GM23338 (cell line): ENCODE measurements at places on chromosomes 7 and 10.
A peak's percentile ranks its signal among the peaks of the same experiment; 100 is the strongest.

DNA sequence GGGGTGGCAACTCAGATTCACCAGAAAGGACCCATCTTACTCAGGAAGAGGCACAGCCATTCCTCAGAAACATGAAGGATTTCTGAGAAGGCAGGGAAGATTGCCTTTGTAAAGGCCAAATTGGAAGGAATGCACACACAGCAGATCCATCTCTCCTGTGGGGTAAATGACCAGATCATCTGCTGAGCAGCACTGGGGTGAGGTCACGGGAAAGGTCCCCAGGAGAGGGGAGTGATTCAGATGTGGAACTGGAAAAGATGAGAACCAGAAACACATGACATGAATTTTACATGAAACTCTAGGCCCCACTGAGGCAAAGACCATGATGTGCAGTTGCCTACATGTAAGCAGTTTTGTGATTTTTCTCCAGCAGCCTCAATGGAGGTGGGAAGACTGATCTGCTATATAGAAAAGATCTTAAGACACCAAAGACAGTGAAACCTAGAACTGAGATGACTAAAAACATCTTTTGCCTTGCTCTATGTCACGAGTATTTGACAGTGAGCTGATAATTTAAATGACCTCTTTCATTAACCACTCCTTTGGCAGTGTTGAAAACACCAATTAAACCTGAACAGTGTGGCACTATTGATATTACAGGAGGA, 91.6 kb downstream of the AMPH start:
- no peak for DNase-seq

DNA sequence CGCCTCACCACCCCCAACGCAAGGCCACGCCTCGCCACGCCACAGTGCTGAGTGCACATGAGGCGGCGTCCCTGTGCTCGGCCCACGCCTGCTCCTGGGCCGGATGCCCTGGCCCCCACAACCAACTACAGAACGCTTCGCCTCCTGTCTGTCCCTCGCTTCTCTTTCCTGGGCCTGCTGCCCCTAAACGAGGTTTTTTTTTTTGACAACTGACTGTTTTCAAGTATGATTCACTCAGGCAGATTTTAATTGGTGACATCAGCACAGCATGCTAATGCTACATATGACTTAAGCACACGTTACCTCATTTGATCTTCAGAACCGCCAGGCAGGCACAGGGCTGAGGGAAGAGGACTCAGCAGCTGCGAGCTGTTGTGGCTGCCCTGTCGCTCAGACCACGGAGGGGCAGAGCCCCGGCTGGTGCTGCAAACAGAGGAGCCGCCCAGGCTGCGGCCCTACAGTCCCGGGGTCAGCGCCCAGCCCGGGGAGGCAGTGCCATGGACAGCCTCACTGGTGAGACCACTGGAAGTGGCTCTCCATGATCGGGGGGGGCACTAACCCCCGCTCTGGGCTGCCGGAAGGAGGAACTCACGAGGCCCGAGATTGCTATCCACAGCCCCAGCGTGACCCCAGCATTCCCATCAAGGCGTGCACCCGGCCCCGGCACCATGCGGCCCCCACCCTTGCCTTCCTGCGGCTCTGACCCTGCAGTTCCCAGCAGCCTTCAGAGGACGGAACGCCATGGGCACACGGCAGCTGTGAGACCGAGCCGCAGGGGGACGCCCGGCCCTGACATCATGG, 212.8 kb downstream of the MAD1L1 start:
- no peak for DNase-seq

DNA sequence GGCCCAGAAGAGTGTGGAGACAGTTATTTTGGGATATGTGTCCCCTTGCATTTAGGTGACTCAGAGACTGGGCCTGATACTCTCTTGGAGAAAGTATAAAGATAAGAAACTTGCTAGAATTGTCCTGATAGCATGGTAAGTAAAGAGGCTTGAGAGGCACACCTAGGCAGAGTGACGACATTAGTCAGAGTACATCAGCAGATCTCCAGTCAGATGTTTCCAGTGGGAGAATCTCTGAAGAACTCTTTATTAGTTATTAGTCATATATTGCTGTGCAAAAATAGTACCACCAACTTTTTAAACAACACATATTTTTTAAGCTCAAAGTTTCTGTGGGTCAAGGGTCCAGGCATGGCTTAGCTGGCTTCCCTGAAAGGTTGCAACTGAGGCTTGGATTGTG, 182.6 kb downstream of the NEBL start:
- DNase-seq: no peak

DNA sequence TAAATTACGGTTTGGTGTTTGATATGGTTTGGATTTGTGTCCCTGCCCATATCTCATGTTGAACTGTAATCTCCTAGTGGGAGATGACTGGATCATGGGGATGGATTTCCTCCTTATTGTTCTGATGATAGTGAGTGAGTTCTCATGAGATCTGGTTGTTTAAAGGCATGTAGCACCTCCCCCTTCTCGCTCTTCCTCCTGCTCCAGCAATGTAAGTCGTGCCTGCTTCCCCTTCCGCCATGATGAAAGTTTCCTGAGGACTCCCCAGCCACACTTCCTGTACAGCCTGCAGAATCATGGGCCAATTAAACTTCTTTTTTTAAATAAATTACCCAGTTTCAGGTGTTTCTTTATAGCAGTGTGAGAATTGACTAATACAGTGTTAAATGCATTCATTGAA, 116.6 kb downstream of the DOCK4 start:
- DNase-seq: no peak

- peak; percentile 60 for DNase-seq
These were observed 118.7 kb upstream of the NEBL start for GRCh38 chr10:21015851-21016250.

- no peak for DNase-seq
These were observed 2.2 kb downstream of the MRPS17 start for GRCh38 chr7:55953707-55954475.

DNA sequence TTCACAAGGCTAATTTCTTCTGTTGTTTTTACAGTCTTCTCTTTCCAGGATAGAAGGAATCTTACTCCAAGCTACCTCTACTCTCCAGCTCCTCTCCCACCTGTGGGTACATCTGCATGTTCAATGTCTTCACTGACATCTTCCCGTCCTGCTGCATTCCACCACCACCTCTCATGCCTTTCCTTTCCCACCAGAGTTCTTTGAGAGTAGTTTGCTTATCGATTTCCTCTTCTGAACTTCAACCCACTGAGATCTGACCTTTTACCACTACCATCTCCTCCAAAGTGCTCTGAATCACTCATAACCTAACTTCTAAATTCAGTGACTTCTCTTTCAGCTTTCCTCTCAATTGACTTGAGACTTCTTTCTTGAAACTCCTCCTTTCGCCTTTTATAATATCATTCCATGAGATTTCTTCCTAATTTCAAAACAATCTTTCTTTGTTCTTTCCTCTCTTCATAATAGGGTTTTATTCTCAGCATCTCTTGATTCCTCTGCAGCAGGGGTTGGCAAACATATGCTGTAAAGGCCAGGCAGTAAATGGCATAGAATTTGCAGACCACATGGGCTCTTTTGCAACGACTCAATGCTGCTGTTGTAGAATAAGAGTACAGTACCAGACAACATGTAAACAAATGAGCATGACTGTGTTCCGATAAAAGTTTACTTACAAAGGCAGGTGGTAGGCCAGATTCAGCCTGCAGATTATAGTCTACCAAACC, 22.1 kb downstream of the ACSL5 start:
- DNase-seq: no peak

DNA sequence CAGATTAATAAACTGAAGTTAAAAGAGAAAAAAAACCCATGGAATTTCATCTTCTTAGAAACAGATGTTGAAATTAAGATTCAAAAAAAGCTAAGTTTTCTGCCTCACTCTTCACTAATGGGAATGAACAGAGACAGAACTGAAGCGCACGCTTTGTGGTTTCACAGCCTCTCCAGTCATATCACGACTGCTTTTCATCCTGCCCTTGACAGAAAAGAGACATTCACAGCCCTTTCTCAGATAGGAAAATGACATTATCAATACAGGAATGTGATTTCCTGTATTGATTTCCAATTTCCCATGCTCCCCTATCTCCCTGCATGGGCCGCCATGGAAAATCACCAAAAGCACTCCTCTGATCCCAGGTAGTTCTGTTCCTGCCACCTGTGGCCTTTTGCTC, 108.2 kb downstream of the PFKFB3 start:
- DNase-seq: no peak

- DNase-seq: no peak
These were observed 30.2 kb upstream of the ZMYND11 start for GRCh38 chr10:104862-105565.

- no peak for DNase-seq
These were observed 406 bp downstream of the CBLL1 start for GRCh38 chr7:107744345-107744750.

- no peak for DNase-seq
These were observed 108.8 kb downstream of the EGFR start for GRCh38 chr7:55127622-55128081.

GRCh38 chr7:1059200-1060091, 15.1 kb downstream of the GPR146 start:
- peak; percentile 94 for DNase-seq

DNA sequence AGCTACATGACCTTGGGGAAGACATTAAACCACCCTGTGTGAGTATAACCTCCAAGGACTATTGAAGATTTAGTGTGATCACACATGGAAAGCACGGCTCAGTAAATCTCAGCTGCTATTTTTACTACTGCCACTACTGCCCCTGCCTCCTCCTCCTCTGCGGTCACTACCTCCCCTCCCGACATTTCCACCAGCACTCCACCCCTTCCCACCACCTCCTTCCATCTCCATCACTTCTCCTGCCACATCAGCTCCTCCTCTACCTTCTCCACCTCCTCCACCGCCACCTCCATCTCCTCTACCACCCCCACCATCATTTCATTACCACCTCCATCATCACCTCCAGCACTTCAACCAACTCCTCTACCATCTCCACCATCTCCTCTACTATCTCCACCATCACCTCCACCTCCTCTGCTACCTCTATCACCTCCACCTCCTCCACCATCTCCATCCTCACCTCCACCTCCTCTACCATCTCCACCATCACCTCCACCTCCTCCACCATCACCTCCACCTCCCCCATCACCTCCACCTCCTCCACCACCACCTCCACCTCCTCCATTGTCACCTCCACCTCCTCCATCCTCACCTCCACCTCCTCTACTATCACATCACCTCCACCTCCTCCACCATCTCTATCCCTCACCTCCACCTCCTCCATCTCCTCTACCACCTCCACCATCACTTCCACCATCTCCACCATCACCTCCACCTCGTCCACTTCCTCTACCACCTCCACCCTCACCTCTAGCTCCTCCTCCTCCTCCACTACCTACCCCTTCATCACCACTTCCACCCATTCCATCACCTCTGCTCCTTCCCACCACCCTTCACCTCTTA, 69.4 kb downstream of the GRB10 start:
- DNase-seq: no peak

GRCh38 chr7:125136755-125137532, 207.3 kb upstream of the POT1 start:
- DNase-seq: no peak

- peak; percentile 34 for DNase-seq
These were observed 559 bp upstream of the STEAP2 start for GRCh38 chr7:90210981-90211380.

GRCh38 chr10:100325158-100325557, 4.9 kb downstream of the PKD2L1 start:
- DNase-seq: peak; percentile 80

- DNase-seq: no peak
These were observed 2.8 kb upstream of the ZC3HAV1L start for GRCh38 chr7:139038691-139039090.

- peak; percentile 44 for DNase-seq
These were observed 31.8 kb upstream of the LSM8 start for GRCh38 chr7:118152149-118152548.

DNA sequence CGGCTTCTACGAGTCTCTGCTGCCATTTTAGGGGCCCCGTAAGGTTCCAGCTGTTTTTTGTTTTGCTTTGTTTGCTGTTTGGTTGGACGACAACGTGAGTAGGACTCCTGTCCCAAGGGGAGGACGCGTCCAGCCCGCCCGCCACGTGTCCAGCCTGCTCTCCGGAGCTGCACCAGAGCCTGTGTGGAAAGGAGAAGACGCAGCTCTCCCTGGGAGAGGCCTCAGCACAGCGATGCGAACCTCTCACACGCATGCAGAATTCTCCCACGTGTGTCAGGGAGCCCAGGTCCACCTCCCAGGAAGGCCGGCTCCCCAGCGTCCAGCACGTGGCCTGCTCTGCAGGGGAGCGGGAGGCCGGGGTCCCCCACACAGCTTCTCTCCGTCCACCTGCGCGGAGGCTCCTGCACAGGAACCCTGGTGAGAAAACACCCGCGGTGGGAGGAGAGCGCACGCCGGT, 36.4 kb upstream of the DNAJB6 start:
- no peak for DNase-seq
